ENCODE measurements at places on chromosomes 11 and 22.

DNA sequence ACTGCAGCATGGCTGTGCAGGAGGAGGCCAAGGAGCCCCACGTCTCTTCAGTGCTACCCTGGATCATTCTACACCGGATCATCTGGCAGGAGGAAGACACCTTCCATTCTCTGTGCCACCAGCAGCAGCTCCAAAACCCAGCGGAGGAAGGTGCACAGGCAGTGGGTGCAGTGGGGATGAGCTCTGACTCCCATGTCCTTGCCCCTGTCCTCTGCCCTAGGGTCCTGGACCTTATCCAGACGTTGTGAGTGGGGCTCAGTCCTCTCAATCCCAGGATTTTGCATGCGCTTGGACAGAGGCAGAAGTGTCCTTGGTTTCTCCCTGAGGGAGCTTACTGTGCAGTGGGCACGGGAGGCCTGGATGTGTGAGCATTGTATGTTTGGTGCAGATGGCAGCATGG lies 61.3 kb downstream of the CABIN1 start:
- DNase-seq = no peak

- no peak for DNase-seq
Measured at GRCh38 chr22:19674129-19674928, 40.0 kb upstream of the SEPTIN5 start.

- no peak for DNase-seq
Measured at GRCh38 chr22:39466228-39467006, 9.6 kb downstream of the MGAT3 start.

DNA sequence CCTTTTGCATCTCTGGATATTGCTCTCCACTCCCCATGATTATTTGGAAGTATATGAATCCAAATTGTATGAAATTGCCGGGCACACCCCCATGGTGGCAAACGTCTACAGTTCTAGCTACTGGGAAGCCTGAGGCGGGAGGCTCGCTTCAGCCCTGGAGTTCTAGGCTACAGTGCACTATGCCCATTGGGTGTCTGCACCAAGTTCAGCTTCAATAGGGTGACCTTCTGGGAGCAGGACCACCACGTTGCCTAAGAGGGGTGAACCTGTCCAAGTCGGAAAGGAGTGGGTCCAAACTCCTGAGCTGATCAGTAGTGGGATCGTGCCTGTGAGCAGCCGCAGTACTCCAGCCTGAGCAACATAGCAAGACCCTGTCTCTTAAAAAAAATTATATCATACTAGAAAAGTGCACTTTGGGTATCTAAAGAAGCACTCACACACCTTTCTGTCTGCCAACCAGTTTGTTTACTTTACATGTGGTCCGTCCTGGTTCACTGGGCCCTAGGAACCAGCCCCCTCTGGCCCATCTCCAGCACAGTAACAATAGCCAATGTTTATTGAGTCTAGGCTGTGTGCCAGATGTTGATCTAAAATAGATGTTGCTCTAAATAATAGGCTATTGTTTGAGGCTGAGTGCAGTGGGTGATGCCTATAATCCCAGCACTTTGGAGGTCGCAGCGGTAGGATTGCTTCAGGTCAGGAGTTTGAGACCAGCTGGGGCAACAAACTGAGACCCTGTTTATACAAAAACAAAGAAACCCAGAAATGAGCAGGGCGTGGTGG lies 16.4 kb upstream of the KAT5 start:
- DNase-seq = no peak

DNA sequence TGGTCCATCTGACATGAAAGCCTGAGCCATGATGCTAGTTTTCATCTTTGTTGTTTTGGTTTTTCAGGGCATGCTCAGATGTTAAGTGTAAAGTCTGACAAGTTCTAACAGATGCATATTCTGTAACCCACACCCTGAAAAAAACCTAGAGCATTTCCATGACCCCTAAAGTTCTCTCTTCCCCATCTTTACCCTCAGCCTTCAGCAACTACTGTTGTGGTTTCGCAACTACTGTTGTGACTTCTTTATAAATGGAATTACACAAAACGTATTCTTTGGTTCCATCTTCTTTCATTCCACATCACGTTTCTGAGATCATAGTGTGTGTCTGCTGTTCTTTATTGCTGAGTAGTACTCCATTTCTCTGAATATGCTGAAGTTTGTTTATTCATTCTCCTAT lies 65.1 kb upstream of the LDLRAD3 start:
- DNase-seq = no peak

- DNase-seq = peak; percentile 69
Measured at GRCh38 chr11:71977743-71978418, 20.8 kb upstream of the IL18BP start.

DNA sequence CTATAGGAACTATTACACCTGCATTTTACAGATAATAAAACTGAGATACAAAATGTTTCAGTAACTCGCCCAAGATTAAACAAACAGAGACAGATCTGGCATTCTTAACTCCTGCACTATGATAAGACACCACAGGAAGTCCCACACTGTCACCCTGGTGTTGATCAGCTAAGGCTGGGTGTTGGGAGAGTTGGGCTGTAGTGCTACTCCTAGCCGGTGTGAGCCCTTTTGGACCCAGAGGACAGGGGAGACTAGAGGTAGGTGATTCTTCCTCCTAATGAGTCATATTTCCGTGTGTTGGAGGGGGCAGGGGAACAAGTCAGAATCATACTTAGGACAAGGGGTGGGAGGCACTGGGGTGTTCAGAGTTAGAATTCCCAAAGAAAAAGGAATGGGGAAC lies 353.2 kb upstream of the TENM4 start:
- no peak for DNase-seq

DNA sequence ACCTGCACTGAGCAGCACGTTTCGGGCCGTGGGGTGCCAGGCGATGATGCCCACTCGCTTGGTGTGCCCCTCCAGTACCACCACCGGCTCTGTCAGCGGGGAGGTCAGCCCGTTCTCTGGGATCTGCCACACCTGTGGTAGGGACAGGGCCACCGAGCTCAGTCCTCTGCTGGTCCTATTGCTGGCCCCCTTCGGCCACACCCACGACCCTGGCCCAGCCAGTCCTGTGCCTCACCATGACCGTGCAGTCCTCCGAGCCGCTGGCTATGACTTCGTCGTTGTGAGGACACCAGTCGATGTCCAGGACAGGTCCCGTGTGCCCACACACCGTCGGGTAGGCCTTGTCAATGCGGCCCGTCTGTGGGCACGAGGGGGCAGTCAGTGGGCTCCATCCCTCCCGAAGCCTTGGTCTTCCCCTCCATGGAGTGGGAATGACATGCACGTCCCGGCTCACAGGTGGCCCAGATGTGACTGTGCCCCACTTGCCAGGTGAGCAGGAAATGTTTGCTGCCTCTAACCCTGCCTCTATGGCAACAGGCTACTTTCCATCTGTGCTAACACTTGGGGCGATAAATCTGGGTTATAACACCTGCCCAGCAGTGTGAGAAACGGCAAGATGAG lies 1.4 kb downstream of the CORO1B start:
- no peak for DNase-seq

GRCh38 chr11:120151536-120151935 lies 13.6 kb upstream of the TRIM29 start:
- DNase-seq = no peak

GRCh38 chr11:45264839-45265515 lies 21.2 kb downstream of the SYT13 start:
- DNase-seq = no peak

DNA sequence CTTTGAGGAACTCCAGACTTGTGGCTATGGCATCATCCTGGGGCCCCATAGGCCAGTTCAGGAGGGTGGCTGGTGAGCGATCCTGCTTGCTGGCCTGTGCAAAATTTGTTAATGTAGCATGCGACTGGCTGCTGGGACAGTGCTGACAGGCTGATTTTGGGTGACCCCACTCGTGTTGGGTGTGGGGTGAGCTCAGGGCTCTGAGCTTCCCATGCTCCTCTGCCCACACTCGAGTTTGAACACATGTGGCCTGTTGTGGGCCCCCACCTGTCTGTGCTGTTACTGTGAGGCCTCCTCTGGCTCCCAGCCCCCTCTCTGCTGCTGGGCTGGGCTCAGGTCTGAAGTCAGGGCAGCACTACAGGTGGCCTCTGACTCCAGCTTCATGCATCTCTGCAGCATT lies 64.4 kb upstream of the MYEOV start:
- DNase-seq = no peak

- no peak for DNase-seq
Measured at GRCh38 chr11:64969209-64969608, 2.7 kb downstream of the MAJIN start.

GRCh38 chr11:118636569-118637290 lies 29.3 kb downstream of the PHLDB1 start:
- DNase-seq = no peak

GRCh38 chr11:71340086-71340606 lies 87.8 kb upstream of the SHANK2 start:
- DNase-seq = no peak

DNA sequence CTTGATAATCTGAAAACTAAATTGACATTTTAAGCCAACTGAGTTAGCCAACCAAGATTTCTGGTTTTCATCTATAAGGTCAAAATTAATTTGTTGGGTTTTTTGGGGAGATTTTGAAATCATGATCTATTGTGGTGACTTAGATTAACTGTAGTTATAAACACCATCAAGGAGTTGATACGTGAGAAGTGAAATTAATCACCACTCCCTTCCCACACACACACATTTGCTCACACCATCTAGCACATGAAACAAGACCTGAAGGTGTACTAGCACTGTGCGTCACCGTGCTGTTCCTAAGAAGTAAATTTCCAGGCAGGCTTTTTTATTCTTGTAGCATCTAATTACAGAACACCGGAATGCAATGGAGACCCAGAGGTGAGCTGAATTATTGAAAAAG lies 2.1 kb downstream of the OR5B21 start:
- no peak for DNase-seq

DNA sequence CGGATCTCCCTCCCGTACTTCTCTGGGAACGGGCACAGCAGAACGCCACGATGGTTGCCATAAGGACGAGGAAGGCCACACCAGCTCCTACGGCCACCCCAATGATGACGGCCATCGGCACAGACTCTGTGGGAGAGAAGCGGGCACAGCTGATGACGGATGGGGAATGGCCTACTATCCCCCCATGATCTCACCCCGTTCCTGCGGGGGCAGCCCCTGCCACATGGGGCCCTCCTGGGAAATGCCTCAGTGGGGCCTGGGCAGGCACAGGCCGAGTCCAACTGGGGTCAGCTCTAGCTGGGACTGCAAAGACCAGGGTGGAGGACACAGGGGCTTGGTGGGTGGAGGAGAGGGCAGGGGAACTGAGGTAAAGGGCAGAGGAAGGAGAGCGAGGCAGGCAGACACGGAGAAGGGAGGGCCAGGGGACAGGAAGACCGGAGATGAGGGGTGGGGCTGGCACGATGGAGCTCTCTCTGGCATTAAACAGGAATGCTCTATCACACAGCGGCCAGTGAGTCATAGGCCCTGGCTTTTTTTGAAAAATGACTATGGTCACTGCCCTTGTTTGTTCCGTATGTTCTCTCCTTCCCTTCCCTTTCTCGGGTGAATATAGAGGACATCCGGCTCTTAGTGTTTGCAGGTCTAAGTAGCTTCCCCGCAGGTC lies 76.0 kb downstream of the ST3GAL4 start:
- no peak for DNase-seq

GRCh38 chr22:23118647-23119493 lies 22.9 kb downstream of the RSPH14 start:
- DNase-seq = no peak
